ENCODE measurements at places on chromosomes 6 and 20.

DNA sequence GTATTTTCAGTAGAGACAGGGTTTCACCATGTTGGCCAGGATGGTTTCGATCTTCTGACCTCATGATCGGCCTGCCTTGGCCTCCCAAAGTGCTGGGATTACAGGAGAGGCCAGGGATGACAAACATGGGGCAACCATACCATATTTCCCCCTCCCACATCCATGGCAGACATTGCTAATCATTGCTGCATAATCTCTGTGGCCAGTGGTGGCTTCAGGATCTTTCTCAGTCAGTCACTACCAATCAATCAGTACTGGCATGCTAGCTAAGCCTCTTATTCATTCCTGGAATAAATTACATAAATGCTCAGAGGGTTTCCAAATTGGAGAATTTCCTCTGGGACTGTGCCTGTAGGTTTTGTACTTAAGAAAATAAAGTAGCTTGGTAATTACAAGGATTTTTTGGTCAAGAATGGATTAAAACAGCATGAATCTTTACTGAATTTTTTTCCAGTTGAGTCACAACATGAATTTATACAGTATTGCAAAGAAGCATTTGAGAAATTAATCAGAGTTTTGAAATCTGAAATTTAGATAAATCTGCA is 138.1 kb downstream of the FNDC1 start:
- DNase-seq = no peak

GRCh38 chr20:62315773-62316172 is 13.0 kb downstream of the ADRM1 start:
- DNase-seq = no peak

DNA sequence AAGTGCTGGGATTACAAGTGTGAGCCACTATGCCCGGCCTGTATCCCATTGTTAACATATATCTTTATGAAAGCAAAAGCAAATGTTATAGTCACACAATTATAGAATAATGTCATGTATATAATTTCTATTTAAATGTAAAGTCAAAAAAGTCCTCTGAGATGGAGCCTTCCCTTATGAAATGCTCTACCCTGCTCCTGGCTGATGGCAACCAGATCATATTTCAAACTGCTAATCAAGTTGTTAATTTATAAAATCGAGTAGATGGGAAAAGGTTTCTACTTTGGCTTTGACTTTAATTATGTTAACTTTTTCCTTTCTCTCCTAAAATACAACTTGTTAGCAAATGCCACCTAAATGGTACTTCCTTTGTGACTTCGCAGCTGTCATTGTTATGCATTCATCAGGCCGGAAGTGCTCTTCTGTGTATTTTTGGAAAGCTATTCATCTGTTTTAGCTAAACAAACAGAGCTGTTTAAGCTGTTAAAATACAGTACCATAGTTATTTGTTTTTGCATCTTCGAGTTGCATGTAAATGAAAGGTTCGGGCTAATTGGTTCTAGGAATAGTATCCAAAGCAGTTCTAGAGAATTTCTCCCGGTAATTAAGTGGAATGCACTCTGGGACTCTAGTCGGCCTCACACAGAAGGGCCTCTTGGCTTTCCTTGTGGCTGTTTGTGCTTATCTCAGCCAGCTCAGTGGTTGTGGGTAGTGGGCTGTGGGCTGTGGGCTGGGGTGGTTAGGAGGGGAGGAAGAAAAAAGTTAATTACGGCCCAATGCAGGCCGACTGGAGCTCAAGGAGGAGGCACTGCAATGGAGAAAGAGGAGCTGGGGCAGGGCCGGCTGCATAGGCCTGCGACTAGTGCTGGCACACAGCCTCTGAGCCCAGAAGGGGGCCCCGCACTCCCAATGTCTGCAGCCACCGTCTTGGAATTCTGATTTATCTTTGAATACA is 34.8 kb downstream of the SLC35D3 start:
- DNase-seq = no peak

DNA sequence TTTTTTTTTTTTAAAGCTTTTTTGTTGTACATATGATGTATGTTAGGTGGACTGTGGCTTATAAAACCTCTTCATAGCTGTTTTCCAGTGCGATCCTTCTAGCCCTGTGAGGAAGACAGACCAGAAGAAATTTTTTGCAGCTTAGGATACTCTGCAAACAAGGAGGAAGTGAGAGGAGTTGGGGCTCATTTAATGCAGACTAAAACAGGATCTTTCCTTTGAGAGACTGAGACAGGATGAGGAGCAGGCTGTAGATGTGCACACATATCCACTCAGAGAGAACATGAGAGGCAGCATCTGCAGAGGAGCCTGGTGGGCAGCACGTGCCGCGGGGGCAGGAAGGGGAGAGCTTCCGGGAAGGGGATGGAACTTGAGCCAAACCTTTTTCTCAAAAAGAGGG is 45.7 kb downstream of the PPARD start:
- no peak for DNase-seq
